NCI-H1436 treated with DMSO at 0.1 percent for 48 hours (cell line): ENCODE measurements at places on chromosomes 2 and 18.

DNA sequence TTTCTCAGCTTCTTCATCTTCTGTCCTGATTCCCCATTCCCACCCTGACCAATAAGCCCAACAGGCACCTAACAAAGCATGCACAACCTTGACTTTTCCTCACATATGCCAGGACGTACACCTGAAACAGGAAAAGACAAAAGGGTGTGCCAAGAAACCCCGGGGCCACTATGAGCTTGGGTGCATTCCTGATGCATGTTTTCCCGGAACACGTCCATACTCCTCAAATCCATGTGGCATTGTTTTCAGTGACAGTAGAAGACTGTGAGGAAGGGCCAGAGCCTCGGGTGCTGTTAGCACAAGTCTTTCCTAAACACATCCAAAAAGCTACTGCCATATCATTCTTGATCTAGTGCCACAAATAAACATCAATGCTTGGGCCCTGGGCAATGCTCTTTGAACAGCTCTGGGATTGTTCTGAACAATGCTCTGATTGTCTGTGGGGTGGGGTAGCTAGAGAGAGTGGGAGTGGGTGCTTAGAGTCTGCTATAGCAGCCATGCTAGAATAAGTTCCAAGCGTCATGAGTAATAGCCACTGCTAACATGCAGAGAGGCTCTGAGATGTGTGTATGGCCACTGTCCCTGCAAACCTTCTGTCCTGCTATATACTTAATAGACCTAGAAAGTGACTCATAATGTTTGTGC, 181.7 kb upstream of the CRIM1 start:
- DNase-seq: no peak

DNA sequence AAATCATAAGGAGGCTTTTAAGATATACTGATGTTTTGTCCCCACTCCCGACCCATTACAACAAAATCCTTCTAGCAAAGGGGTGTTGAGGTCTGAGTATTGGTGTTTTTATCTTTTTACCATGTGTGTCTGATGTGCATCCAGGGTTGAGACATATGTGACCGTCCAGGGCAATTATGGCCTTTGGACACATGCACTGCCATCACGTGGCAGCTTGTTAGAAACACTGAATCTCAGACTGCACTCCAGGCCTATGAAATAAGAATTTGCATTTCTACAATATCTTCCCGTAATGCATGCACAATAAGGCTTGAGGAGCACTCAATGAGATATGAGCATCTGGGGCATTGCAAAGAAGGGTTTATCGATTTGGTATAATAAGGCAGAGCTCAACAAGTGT, 235.1 kb upstream of the ZNF804A start:
- no peak for DNase-seq

DNA sequence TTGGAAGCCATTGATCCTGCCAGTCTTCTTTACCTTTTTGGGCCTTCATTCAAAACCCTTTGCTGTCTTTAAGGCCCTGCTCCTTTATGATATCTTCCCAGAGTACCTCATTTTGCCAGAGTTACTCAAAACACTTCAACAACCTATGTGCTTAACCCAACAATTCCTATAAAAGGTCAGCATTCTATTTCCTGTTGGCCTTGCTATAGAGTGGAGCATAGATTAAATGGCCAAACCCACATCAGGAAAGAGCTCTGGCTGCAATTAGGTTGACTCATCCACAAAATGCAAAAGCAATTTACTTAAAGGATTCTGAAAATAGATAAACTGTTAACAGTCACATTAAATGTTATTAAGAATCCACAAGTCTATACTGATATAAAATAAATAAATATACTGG, 21.2 kb downstream of the MRPL33 start:
- no peak for DNase-seq

GRCh38 chr2:100264121-100264520, 58.2 kb downstream of the LONRF2 start:
- DNase-seq: no peak

DNA sequence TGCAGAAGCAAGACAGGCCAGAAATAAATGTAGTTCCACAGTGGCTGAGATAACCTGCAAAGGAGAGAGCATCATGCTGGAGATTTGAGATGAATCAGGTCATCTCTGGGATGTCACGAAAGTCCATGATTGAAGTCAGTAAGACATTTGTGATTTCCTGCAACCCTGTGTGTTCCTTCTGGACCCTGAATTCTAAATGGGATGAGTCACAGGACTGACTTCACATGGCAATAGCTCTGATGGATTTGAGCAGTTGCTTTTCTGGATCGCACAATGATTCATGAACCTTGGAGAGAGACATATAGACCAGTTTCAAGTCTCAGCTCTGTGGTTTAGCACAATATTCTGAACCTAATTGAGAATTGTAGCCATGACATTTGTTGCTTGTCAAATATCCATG, 102.9 kb downstream of the TSN start:
- no peak for DNase-seq

- no peak for DNase-seq
Measured at GRCh38 chr2:226892729-226893128, 56.9 kb downstream of the RHBDD1 start.

DNA sequence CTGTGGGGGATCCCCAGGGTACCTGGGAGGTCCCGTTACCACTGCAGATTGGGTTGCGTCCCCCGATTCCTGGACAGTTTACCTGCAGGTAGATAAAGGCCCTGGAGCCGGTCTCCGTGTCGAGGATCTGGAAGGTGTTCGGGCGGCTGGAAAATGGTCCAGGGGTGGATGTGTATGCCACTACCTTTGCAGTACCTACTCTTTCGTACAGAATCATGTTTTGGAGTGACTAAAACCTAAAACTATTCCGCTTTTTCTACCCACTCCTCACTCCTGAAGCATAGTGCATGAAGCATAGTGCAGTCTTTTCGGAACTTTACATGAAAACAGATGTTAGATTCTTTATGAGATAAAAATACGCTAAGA, 418 bp downstream of the WDR75 start:
- DNase-seq: no peak

DNA sequence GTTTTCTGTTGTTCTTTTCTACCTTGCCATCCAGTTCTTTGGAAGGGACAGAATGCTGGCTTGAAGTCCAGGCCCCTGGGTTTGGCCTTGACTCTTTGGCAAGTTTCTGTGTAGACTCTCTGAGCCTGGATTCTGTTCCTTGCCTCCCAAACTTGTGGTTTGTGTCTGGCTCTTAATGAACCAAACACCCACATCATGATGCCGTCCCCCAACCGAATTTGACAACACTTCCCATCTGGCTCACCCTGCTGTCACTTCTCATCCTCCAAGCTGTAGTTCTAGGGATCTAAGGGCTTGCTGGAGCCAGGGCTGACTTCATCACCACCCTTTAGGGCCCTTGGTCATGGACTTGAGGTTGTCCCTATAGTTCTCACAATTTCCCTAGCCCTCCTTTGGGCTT, 68.9 kb upstream of the CELF4 start:
- DNase-seq: no peak

DNA sequence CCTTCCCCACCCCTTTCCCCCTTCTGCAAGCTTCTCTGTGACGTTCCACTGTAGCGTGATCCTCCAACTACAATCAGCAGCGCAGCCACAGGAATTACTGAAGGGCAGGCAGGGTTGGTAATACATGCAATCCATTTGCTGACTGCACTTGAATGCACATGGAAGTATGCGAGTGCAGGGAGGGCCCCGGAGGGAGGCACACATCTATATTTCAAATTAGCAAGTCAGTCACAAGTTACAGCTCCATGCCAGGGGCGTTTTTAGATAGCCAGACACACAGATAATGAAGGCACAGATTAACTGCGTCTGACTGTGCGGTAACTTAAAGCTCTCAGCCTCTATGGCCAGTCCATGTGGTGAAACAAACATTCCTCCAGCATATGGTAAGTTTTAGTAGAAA, 209.2 kb upstream of the GATA6 start:
- no peak for DNase-seq

DNA sequence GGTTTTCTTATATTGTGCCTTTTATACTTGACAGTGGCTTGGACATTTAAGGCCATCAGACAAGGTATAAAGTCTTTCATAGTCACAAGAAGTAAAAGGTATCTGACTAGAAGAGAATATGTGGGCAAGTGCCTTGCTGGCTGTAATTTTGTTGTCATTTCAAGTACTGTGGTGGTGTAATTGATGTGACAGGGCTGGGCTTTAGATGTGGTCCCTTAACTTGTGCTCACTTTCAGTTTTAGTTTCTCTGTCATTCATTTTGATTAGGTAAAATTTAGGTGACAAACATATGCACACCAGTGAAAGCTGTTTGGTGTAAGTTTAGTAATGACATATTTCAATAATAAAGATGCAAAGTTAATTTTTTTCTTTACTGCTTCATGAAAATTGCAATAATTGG, 31.2 kb upstream of the TBR1 start:
- DNase-seq: no peak

DNA sequence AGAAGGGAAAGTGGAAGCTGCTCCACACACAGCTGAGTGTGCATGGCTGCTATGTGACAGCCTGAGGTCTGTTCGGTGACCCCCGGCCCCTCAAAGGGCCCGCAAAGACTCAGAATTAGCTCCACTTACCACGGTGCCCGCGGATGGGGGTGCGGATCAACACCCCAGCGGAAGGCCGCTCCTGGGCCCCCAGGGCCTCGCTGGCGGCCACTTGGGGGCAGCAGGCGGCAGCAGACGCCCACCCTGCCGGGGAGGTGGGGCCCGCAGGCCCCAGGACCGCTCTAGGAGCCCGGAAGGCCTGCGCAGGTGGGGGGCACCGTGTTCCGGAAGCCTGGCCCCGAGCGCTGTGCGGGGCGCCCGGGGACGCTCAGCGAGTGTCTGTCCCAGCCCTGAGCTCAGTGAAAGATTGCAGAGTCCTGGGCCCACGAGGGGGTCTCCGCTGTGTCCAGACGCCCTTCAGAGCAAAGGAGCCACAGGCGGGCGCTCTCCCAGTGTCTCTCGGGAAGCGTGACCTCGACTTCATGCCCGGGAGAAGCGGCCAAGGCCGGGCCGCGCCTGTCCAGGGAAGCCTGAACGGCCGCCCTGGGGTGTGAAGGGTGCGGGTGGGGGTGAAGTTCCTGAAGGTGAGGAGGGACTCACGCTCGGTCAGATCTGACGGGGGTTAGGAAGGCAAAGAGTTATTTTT, 118.7 kb downstream of the VAPA start:
- DNase-seq: no peak

DNA sequence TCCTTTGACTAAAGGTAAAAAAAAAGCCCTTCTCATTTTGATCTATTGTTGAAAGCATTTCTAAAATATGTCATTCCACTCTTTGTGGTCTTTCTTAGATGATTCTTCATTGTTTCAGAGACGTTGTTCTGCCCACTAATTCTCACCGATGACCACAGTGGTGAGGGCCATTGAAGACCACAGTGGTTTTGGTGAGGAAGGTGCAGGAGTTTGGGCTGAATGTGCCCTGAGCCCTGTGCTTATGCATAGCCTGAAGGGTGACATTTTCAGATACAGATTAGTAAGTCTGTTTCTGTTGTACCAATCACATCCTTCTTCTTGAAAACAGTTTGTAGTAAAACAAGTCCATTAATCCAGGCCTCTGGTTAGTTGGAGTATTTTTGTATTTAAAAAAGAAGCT, 251.3 kb upstream of the ATP5MC3 start:
- DNase-seq: no peak

DNA sequence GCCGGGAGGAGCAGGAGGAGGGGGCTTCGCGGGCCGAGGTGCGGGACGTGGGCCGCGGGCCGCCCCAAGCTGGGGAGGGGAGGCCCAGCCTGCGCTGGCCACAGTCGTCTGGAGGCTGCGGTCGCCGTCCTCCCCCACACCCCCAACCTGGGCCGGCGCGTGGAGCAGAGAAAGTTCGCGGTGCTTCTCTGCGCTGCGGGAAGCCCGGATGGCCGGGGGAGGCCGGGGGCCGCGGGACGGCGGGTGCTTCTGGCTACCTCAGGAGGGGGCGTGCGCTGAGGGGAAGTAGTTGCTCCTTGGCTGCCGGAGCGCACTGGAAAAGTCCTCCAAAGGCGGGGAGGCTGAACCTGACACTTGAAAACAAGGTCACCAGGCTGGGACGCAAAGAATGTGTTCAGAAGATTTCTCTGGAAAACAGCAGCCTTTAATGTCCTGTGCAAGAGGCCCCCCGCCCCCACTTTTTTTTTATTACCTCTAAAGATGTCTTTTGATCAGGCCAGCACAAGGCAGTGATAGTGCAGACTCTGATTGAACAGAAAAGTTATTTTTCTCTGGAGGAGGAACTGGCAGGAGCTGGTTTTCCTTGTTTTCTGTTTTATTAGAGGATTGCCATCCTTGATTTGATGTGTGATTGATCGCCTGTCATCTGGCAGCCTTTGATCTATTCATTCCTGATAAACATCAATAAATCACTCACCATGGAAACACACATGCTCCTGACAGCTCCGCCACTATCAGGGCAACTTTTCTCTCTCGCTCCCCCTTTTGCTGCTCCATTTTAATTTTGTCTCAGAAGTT, 1.6 kb downstream of the TSHZ1 start:
- no peak for DNase-seq

DNA sequence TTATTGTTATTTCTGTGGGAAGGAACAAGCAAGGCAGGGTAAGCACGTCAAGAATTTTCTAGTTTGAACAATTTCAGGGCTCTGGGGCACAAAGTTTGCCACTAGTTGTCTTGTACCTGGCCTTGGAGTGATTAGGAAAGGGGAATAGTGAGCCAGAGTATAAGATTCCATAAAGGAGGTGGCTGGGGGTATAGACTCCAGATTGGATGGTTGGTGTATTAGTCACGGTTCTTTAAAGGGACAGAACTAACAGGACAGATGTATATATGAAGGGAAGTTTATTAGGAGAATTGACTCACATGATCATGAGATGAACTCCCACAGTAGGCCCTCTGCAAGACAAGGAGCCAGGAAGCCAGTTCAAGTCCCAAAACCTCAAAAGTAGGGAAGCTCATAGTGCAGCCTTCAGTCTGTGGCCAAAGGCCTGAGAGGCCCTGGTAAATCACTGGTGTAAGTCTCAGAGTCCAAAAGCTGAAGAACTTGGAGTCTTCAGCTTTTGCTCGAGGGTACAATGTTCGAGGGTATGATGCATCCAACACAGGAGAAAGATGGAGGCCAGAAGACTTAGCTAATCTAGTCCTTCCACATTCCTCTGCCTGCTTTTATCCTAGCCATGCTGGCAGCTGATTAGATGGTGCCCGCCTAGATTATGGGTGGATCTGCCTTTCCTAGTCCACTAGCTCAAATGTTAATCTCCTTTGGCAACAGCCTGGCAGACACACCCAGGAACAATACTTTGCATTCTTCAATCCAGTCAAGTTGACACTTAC, 31.5 kb upstream of the PTPRM start:
- no peak for DNase-seq

DNA sequence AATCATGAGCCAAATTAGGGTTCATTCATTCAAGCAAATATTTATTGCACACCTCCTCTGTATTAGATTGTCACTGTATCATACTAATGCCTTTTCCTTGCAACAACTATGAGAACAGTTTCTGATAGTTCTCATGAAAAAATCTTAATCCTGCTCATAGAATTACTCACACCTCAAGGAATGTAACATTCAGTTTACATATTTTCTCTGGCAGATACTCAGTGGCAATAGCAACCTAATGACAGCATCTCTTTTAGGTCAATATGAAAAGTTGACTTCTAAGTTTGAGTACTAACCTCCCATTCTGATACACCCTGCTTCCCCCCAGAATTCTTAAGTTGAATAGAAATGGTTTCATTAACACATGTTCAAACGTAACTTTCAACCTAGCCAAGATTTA, 132.0 kb downstream of the VWC2L start:
- no peak for DNase-seq
